Stimulated activated CD4-positive, alpha-beta T cell treated with anti-CD3 and anti-CD28 coated beads, TNF-alpha, amount 100 ng/mL, for 1 hour (primary cell): ENCODE measurements at places on chromosomes 7 and 10.

- no peak for DNase-seq
These were observed 20.7 kb downstream of the MET start for GRCh38 chr7:116692401-116693308.

GRCh38 chr10:21675157-21675796 lies 141.2 kb downstream of the MLLT10 start:
- no peak for DNase-seq

DNA sequence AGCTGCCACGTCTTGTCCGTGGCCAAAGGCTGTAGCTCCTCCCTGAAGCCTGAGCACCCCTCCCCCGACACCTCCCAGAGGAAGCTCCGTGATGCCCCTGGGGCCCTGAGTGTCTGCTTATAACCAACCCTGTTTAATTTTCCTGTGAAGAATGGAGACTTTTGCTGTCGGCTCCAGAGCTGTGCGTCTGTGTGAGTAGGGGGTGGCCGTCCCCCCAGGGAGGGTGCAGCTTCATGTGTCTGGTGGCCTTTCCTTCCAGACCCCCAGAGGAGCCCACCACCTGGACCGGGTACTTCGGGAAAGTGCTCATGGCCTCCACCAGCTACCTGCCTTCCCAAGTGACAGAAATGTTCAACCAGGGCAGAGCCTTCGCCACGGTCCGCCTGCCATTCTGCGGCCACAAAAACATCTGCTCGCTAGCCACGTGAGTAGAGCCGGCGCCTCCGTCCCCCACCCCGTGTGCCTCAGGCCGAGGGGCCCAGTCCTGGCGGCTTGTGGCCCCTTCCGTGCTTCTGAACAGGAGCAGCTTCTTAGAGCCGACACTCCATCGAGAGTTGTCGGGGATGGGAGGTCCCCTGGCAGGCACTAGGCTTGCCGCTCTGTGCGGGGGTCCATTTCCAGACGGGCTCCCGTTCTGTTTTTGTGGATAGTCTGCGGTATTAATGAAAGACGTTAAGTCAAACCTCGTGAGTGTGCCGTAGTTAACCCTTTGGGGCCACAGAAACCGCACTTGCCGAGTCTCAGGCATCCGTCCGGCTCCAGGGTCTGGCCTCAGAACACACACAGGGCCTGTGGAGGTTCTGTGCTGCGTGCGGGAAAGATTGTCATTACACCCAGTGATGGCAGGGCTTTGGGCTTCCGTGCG lies 37.1 kb downstream of the WIPI2 start:
- no peak for DNase-seq

GRCh38 chr7:144468990-144469732 lies 65.7 kb upstream of the NOBOX start:
- DNase-seq: no peak

- no peak for DNase-seq
These were observed 30.0 kb downstream of the SGMS1 start for GRCh38 chr10:50593523-50594376.

- DNase-seq: no peak
These were observed 19.7 kb upstream of the VPS37D start for GRCh38 chr7:73647725-73648592.

- DNase-seq: no peak
These were observed 65.3 kb downstream of the VTI1A start for GRCh38 chr10:112512294-112512693.

DNA sequence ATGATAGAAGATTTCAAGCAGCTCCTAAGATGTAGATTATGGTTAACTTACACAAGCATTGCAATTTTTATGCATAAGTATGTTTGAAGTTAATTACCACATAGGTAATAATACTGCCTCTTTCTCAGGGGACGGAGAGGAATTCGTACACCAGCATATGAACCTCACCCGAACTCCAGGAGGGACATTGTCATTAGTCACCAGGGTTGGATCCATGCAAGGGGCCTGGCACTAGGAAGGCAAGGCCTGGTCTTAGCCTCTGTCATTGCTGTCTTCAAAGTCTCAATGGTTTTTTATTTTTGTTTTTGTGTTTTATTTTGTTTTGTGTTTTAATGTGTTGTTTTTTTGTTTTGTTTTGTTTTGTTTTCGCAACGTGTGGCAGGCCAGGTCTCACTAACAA lies 145.6 kb upstream of the PPP2R2D start:
- no peak for DNase-seq

- DNase-seq: no peak
These were observed 17.0 kb downstream of the CDK14 start for GRCh38 chr7:90613088-90613498.

DNA sequence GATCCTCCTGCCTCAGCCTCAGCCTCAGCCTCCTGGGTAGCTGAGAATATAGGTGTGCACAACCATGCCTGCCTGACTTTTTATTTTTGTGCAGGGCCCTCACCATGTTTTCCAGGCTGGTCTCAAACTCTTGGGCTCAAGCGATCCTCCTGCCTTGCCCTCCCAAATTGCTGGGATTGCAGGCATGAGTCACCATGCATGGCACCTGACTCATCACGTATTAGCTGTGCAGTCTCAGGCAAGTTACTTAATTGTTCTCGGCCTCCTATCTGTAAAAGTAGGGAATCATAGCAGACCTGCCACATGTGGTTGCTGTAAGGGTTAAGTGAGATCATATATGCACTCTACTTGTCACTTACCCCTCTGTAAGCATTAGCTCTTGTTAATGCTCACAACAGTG lies 117.2 kb downstream of the ANLN start:
- DNase-seq: no peak

GRCh38 chr7:99244939-99245338 lies 27.7 kb upstream of the MYH16 start:
- no peak for DNase-seq

GRCh38 chr7:68542831-68543230 lies 1055.4 kb upstream of the AUTS2 start:
- DNase-seq: no peak

DNA sequence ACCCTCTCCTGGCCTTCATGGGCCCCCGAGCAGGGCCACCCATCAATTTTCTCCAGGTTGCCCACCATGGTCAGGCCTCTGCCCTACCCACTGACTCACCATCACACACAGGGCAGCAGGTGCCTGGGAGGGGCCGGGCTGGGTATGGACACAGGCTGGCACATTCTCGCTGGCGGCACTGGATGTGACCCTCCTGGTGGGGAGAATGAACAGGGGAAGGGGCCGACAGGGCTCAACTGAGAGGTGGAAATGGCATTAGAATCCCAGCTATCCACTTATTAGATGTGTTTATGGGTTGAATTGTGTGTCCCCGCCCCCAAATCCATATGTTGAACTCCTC lies 16.4 kb downstream of the KCP start:
- DNase-seq: no peak

DNA sequence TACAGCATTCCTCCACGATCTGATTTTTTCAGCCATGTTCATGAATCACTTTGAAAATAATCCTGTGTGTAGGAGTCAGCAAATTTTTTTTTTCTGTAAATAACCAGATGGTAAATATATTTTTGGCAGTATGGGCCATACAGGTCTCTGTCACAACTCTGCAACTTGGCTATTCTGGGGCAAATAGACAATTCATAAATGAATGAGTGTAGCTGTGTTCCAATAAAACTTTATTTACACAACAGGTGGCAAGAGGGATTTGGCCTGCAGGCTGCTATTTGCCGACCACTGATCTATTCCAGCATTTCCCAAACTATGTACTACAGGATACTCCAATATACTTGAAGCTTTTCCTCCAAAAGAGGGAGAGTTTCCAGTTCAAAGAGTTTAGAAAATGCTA lies 78.7 kb upstream of the SVIL start:
- no peak for DNase-seq

GRCh38 chr7:148622887-148623585 lies 32.5 kb downstream of the C7orf33 start:
- DNase-seq: no peak

DNA sequence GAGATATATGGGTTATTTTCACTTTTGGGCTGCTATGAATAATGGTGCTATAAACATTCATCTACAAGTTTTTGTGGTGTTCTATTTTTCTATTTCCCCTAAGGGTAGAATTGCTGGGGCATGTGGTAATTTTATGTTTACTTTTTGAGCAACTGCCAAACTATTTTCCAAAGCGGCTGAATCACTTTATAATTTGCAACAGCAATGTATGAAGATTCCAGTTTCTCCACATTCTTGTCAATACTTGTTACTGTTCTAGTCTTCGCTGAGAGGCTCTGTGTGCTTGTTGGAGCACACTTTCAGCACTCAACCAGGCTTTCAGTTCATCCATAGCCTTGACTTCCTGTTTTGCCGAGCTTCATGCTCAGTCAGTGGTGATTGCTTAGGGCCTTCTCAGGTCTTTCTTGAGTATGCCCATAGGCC lies 39.0 kb downstream of the ADK start:
- DNase-seq: no peak

DNA sequence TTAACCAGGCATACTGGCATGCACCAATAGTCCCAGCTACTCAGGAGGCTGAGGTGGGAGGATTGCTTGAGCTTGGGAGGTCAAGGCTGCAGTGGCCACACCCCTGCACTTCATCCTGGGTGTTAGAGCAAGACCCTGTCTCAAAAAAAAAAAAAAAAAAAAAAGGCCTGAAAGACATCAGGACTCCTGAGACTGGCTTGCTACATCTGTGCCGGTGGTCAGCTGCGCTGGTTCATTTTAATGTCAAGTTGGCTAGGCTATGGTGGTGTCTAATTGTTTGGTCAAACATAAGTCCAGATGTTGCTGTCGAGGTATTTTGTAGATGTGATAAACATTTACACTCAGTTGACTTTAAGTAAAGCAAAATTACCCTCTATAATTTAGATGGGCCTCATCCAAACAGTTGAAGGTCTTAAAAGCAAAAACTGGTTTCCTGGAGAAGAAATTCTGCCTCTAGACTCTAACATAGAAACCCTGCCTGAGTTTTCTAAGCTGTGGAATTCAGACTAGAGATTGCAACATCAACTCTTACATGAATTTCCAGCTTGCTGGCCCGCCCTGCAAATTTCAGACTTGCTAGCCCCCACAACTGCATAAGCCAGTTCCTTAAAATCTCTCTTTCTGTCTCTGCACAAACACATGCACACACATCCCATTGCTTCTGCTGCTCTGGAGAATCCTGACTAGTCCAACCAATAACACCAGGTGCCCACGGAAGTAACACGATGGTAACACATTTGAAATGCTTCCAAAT lies 18.2 kb downstream of the MYOF start:
- no peak for DNase-seq

DNA sequence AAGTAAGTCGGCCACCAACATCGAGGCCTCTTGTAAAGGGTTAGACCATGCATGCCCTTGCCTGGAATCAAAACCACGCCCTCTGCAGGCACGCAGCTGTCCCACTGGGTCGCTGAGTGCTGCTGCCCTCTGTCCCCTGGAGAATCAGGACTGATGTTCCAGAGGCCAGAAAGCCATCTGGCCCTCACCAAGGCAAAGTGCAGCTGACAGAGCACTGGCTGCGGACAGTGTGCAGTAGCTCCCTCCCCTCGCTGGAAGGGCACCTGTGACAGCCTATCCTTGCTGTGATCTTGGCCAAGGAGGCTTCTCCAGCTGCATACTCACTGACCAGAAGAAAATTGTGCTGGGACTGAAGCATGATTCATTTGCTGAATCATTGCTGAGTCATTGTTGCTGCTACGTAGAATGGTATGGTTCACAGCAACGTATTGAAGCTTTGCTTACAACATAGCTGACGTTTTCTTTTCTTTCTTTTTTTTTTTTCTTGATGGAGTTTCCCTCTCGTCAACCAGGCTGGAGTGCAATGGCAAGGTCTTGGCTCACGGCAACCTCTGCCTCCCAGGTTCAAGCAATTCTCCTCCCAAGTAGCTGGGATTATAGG lies 30.4 kb downstream of the DDC start:
- no peak for DNase-seq

DNA sequence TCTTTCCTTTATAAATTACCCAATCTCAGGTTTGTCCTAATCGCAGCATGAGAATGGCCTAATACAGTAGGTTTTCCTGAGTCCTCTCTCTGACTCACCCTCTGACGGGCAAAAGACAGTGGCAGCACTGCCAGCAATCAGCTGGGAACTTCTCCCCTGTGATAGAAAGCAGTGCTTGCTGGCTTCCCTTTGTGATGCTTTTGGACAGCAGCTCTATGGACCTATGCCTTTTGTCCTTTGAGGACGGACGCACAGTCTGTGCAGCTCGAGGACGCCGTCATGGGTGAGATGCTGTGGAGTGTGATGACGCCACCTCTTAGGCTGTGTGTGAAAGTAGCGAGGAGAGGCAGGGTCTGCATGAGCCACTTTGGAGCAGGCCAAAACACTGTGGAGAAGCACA lies 68.8 kb downstream of the KIAA1217 start:
- DNase-seq: no peak

- DNase-seq: no peak
These were observed 6.6 kb upstream of the TPK1 start for GRCh38 chr7:144842377-144842851.
